ENCODE measurements at places on chromosomes 6 and 20. TPM values are rescaled to one million over a fixed set of nuclear protein-coding genes. Genes with fewer than 3 reads are reported as not detected.

The CENPQ gene
- total RNA-seq: 6.1 TPM

The ADTRP gene
- 0.19 TPM for total RNA-seq

The IP6K3 gene
- total RNA-seq: 1.3 TPM

The BRD2 gene
- 140 TPM for total RNA-seq

The DUSP15 gene
- 1.4 TPM for total RNA-seq

The CST5 gene
- total RNA-seq: not detected

The C6orf15 gene
- not detected for total RNA-seq

The C6orf58 gene
- total RNA-seq: not detected

The GSTA3 gene
- total RNA-seq: not detected

The USP49 gene
- total RNA-seq: 0.83 TPM

The MOCS1 gene
- total RNA-seq: 1.6 TPM

The NCR2 gene
- not detected for total RNA-seq

The EFCAB8 gene
- total RNA-seq: not detected

The SPATS1 gene
- total RNA-seq: not detected

The TMEM151B gene
- 0.09 TPM for total RNA-seq

The VIP gene
- not detected for total RNA-seq

The IL17A gene
- not detected for total RNA-seq

The BRPF3 gene
- 9.1 TPM for total RNA-seq

The SPEF1 gene
- total RNA-seq: 1.9 TPM

The SULF2 gene
- 23.5 TPM for total RNA-seq

The TRMT6 gene
- total RNA-seq: 61.8 TPM

The CDKN1A gene
- total RNA-seq: 247 TPM

The MCCD1 gene
- not detected for total RNA-seq

The TSPO2 gene
- not detected for total RNA-seq
